Effector CD4-positive, alpha-beta T cell (primary cell): ENCODE measurements at places on chromosomes 11 and 22.

GRCh38 chr22:39174498-39175352, 22.2 kb upstream of the CBX7 start:
- peak; percentile 61 for DNase-seq

DNA sequence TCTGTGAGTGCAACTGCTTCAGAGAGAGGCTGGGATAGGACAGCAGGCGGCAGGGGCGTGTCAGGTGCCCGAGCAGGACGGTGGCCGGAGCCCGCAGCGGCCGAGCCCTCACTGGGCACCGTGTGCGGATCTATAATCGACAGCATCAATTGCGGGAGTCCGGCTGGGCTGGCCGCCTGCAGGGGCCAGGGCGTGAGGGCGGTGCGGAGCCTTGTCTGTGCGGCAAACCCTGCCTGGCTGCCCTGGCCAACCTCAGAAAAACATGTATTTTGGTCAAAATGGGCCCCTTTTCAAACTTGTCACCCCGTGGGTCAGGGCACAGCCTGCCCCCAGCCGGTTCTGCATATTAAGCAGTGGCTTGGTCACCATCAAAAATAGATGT, 91.3 kb upstream of the KCNQ1OT1 start:
- DNase-seq, result peak; percentile 1

GRCh38 chr11:2742611-2743426, 43.0 kb upstream of the KCNQ1OT1 start:
- DNase-seq, result no peak

- no peak for DNase-seq
Measured at GRCh38 chr22:27381960-27382742, 419.4 kb downstream of the MN1 start.

GRCh38 chr11:123674297-123674696, 19.9 kb upstream of the SCN3B start:
- no peak for DNase-seq

DNA sequence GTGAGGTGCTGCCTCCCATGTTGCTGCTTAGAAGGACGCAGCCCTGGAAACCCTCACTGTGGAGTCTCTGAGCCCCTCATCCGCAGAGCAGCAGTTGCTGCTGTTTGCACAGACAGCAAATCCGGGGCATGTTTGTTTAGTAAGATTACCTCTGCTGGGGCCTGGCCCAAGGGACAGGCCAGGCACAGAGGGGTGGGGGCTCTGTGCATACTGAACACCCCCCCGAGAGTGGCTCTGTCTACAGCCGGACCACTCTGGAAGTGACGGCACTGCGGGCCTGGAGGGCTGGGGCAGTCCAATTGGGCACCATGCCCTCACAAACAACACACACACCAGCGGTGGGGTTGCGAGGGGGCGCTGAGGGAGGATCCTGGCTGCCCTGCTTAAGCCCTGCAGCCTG, 22.9 kb upstream of the CCDC188 start:
- no peak for DNase-seq
